NCI-H1930 (cell line): ENCODE measurements at places on chromosomes 2 and 18.

GRCh38 chr2:60980071-60980815 lies 37.3 kb upstream of the PEX13 start:
- DNase-seq = no peak

GRCh38 chr2:118577202-118577601 lies 270.2 kb downstream of the EN1 start:
- DNase-seq = no peak

GRCh38 chr2:192250961-192251360 lies 56.2 kb upstream of the TMEFF2 start:
- DNase-seq = no peak

DNA sequence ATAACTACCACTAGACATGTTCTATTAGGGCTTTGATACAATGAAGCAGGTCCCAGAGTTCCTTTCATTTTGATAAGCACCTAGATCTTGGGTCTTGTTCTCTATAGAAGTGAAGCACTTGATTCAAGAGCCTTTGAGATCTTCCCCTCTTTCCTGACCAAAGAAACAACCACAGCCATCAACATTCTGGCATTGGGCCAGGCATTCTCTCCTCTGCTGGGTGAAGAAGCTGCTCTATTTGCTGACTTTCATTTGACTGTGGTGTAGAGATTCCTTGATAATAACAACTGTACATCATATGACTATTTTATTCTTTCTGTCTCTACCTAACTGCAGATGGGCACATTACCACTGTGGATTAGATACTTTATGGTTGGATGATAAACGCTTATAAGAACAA lies 96.6 kb upstream of the LYPD1 start:
- DNase-seq = no peak

DNA sequence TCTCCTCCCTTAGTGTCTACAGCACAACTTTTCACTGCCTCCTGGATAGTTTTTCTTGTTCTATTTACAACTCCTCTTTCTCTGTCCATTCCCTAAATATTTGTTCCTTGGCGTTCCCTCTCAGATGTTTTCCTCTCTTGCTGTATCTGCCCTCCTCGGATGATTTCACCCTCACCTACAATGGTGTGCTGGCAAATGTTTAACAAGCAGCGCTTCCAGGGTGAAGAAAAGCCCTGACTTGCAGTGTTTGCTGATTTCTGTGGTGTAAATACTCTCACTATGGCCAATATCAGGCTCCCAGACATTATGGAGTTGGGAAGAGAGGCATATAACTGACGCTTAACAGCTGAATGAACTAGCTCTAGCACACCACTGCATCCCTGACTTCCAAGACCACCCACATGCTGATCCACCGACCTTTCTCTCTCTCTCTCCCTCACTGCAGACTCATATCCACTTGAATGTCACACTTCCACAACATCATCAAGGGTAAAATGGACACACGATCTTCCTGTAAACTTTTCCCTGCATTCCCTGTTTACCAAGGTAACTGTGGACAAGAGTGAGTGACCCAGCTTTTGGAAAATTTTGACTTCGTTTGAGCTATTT lies 31.5 kb upstream of the SPTBN1 start:
- no peak for DNase-seq

DNA sequence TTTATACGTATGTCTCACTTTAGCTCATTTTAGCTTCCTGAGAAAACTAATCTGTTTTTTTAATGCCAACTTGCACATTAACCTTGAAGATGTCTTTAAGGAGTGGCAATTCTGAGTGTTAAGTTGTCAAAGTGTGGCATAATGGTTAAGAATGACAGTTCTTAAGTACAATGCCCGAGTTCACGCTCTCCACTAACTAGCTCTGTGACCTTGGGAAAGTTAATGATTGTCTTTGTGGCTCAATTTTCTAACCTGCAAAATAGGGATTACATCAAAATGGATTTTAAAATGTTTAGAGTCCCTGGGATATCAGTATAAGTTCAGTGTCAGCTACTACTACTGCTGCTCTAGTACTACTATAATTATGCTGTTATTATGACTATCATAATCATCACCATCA lies 409.7 kb downstream of the SOCS6 start:
- no peak for DNase-seq

DNA sequence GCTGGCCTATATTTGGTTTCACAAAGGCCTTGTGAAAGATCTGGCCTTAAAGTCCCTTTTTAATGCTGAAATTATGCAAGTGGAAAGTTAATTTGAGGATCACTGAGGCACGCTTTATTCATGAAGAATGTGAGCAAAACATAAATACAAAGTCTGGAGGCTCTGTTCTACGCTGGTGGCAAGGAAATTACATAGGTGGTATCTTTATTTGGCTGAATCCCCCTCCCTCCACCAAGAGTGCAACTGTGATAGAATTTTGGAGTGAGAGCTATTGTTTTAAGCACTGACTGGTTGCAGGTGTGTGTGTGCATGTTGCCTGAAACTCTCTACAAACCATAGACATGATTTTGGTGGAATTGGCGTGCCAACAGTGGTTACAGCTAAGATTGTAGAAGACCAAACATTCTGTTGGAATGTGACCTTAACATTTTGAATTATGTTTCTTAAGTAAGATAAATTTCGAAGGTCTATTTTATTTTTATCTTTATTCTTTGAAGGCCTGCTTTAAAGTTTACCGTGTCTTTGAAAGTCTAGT lies 114.3 kb downstream of the SPTBN1 start:
- no peak for DNase-seq

DNA sequence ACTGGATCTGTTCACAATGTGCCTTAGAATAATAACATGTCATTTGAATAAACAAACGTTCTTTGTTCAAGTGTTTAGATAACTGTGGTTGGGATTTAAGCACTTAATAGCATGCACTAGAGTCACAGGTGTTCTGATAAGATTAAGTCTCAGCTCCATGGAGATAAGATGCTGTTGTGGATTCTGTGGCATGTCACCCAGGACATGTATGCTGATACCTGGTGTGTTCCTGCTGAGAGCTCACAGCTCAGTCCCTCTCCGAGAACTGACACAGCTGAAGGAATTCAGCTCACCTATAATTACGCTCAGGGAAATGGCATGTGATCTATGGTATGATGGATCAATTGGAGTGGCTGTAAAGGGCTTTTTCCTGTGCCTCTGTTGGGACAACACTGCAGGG lies 75.4 kb upstream of the ST6GAL2 start:
- DNase-seq = no peak

- DNase-seq = no peak
These were observed 127.4 kb upstream of the SLC8A1 start for GRCh38 chr2:40579247-40579646.

DNA sequence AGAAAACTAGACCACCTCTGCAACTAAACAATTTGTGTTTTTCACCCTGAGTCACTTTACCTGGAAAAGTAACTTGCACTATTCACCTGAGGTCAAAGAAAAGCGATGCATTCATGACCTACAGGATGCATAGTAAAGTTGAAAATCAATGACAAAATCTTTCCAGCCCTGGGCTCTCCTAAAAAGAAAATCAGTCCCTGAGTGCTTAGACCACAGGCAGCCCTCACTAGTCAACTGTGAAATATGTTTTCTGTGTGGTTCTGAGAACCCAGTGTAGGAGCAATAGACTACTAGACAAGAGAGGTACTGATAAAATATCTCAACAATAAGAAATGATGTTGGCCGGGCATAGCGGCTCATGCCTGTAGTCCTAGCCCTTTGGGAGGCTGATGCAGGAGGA lies 133.1 kb downstream of the TXNL1 start:
- no peak for DNase-seq

DNA sequence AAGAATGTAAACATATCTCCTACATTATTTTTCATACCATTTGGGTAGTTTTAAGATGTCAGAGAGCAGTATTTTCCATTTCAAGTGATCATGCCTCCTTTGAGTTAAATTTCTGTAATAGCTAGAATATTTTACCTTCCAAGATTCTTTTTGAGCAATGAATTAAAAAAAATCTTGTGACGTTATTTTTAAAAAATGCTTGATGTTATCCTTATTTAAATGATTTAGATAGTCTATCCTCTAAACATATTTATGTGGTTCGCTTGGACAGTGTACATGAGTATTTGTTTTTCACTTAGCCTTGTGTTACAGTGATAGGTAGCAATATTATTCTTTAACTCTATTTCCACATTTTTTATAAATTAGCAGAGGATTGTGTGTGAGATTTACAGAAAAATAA lies 639.2 kb upstream of the CDH2 start:
- no peak for DNase-seq
